NCI-H510A treated with DMSO at 0.1 percent for 48 hours (cell line): ENCODE measurements at places on chromosomes 12 and 14.

- no peak for DNase-seq
These were observed 25.4 kb upstream of the FUT8 start for GRCh38 chr14:65387171-65387570.

GRCh38 chr12:13602172-13602571 is 379.2 kb downstream of the GRIN2B start:
- DNase-seq = no peak

DNA sequence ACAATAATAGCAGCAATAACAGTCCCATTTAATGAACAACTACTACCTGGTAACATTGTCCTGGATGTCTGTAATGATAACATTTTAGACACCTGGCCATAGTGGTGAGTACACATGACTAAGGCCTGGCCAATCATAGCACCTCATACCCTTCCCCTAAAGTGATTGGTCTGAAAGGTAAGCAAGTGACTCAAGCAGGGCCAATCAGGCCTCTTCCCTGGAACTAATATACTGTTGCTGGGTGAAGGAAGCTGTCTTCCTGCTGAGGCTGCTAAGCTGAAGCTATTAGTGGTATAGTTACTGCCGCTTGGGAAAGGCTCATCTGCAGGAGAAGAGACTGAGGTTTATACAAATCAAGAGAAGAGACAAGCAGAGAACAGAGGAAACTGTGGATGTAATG is 18.7 kb upstream of the NOS1 start:
- no peak for DNase-seq

DNA sequence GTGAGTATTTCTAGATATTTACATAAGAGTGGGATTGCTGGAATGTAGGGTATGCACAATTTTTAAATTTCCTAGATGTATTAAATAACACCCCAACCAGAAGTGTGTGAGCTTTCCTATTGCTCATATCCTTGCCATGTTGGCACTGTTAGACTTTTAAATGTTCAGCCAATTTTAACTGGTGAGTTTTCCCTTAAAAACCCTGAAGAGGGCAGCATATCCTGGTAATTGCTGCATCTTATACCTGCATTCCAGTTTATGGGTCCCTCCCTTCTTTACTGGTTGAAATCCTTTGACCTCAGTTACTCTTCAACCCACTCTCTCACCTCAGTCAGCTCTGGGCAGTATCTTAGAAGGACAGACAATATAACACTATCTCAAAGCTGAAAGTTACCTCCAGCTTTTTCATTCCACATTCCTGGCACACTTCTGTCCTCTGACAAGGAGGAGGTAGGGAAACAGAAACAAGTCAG is 270.6 kb downstream of the PAWR start:
- peak; percentile 58 for DNase-seq

DNA sequence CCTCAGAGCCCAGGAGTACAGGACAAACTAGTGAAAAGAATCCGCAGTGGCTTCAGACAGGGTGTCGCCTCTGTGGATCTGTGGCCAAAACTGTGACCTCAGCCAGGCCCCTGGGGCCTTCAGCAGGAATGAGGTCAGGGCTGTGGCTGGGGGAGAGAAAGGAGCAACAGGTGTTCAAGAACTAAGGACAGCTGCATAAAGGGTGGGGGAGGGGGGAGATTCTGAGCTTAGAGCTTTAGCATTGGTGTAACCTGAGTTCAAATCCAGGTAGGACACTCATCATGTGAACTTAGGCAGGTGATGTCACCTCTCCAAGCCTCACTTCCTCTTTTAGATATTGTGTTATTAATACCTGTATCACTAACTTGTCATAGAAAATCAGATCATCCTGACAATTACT is 40.9 kb upstream of the CORO1C start:
- no peak for DNase-seq

GRCh38 chr12:110993434-110993833 is 73.1 kb upstream of the MYL2 start:
- DNase-seq = no peak

- peak; percentile 11 for DNase-seq
These were observed 72.0 kb upstream of the DBX2 start for GRCh38 chr12:45122768-45123380.

DNA sequence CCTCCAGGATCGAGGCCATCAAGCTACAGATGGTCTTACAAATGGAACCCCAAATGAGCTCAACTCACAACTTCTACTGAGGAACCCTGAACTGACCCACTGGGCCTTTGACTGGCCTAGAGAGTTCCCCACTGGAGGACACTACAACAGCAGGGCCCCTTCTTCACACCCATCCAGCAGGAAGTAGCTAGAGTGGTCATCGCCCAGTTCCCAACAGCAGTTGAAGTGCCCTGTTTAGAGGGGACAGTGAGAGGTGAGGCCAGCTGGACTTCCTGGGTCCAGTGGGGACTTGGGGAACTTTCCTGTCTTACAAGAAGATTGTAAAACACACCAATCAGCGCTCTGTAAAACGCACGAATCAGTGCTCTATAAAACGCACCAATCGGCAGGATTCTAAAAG is 247.9 kb upstream of the BTG1 start:
- no peak for DNase-seq

- DNase-seq = peak; percentile 40
These were observed 86.0 kb downstream of the SETD3 start for GRCh38 chr14:99394602-99395156.

- no peak for DNase-seq
These were observed 27.0 kb downstream of the ZCCHC8 start for GRCh38 chr12:122473543-122474323.

DNA sequence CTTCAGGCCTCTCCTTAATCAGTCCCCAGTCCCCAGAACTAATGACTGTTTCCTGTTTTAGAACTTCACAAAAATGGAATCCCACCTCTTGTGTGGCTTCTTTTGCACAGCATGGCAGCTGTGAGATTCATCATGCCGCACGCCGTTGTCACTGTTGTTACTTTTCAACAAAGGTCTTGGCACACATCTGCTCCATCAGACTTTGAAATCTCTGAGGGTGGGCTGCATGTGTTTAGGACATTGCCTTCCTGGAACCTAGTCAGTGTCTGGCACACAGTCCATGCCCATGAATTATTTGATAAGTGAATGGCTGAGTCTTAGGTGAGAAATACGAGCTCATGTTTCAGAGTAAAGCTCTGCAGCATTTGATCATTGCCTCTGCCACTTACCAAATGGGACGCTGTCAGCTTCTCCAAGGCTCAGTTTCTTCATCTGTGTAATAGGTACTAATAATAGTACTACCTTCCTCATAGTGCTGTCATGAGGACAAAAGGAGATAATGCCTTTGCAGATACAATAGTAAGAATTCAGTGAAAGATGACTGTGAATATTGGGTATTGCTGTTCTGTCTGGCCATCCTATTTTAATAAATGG is 90.4 kb downstream of the SRRM4 start:
- no peak for DNase-seq

GRCh38 chr12:13198241-13198640 is 1.7 kb downstream of the EMP1 start:
- no peak for DNase-seq

DNA sequence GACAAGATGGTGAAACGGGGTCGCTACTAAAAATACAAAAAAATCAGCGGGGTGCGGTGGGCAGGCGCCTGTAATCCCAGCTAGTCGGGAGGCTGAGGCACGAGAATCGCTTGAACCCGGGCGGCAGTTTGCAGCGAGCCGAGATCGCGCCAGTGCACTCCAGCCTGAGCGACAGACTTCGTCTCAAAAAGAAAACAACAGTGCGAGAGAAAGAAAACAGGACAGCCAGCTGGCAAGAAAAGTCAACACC is 633 bp upstream of the RNU4-2 start:
- DNase-seq = peak; percentile 64

DNA sequence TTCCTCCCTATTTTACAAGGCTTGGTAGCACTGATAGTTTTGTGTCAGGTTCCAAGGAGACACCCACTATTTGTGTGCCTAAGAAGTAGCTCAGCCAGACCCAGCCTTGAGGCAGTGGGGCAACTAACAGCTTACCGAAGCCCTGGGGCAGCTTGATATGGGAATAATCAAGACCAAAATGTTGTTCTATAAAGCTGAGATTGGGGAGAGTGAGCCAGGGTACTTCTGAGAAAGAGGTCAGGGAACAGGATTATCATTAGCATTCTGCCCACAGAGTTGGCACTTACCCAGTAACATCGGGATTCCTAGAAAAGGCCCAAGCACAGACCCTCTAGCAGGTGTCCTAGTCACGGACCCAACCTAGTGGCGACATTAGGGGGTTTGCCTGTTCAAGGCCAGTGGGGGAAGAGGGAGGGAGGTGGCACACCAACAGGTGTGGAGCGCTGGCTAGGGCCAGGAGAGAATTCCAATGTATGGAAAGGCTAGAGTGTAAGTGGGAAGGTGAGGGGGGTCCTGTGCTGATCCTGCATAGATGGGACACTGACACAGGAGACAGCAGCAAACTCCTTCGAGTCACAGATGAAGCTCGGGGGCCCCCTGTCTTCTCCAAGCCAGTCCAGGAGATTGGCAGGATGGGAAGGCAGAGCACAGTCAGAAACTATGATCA is 4.9 kb downstream of the PPP1R3E start:
- no peak for DNase-seq

DNA sequence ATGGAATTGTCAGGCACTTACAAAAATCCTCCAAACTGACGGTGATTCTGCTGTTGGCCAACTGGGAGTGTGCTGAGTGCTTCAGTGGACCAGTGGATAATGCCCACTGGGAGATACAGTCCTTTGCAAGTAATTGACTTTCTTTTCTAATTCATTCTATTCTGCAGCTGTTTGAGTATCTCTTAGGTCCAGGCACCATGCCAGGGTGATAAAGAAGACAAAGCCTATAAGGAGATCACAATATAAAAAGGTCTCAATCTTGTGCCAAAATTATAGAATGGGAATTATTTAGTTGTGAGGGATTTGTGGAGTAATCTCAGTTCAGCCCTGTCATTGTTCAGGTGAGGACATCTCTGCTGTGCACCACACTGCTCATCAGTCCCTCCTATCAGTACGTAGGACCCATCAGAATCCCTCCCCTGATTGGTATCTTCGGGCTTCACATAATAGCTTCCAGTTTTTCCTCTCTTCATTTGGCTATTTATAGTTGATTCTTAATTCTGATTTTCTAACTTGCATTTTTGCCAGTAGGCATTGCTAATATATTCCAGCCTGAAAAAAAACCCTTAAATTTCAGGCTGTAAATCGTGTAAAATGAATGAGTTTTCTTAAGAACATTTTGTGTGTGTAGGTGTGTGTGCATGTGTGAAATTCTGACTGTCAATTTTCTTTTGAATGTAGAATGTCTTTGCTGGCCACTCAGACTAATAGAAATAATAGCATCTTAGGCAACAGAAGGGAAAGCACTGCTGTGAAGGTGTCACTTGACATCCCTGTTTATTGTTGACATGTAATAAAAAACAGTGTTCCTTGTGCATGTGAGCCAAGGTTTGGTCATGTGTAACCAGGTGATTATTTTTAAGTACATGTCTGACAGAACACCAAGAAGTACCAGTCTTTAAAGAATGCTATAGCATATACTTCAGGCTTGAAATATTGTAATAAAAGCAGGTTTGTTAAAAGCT is 457.6 kb upstream of the RGS6 start:
- DNase-seq = peak; percentile 11

DNA sequence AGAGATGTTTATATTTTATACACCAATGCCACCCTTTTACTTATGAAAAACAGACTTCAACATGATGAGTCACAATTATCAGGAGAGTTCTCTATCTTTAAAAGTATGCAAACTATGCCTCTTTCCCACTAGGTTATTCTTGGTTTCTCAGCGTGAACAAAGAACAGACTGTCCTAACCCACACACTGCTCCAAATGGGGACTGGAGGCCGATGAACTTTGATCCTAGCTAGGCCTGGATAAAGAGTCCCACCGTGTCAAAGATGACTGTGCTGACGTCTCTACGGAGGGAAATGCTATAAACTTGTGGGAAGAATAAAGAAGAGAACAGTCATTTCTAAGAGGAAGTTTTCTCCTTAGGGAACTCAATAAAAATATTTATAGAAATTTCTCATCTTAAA is 160.1 kb downstream of the EPS8 start:
- no peak for DNase-seq

DNA sequence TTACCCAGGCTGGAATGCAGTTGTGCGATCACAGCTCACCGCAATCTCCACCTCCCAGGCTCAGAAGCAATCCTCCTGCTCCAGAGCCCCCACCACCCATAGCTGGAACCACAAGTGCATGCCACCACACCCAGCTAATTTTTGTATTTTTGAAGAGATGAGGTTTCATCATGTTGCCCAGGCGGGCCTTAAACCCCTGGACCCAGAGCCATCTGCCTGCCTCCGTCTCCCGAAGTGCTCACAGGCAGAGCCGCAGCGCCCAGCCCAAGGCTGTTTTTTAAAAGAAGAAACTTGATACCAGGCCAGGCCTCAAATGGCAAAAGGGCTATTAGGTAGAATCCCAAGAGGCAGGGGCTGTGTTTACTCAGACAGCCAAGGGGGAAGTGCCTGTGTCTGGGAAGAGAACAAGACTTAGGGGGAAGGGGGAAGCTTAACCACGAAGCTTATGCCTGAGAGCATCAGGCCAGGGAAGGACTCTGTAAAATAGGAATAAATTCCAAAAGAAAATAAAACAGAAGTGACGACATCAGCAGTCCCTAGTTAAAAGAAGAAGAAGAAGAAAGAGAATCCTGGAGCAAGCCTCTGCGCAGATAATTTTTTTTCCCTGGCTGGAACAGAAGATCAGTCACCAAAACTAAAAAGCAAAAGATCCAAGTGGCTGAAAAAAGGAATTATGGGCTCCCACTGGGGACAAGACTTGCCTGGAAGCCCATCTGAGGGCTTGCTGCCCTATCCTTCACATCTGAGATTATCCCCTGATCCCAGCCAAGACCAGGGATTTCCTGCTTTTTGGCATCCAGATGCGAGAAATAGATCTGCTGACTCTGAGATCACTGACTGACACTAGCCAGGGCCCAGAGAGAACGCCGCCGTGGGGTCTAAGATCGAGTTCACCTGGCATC is 170.5 kb downstream of the NDUFA12 start:
- DNase-seq = peak; percentile 60

DNA sequence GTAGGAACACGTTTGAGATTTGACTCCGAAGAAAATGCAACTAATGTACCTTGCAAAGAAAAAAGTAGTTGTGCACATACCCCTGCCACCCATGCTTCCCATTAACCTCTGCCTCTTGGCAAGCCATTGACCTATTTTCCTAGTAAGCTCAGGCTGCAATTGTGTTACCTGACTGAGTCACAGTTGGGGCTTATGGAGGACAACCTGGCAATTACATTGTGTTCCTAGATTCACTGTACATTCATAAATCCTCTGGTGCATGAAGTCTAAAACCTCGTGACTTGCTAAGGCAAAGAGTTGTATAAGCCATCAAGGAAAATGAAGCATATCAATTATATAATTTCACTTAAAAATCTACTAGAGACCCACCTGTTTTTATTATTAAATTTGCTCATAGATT is 62.0 kb upstream of the DUSP6 start:
- DNase-seq = no peak

GRCh38 chr12:52646613-52647012 is 5.4 kb downstream of the KRT2 start:
- DNase-seq = no peak

- no peak for DNase-seq
These were observed 76.9 kb upstream of the HIF1A start for GRCh38 chr14:61618448-61618847.

GRCh38 chr14:104200106-104200505 is 61.7 kb downstream of the KIF26A start:
- DNase-seq = no peak

DNA sequence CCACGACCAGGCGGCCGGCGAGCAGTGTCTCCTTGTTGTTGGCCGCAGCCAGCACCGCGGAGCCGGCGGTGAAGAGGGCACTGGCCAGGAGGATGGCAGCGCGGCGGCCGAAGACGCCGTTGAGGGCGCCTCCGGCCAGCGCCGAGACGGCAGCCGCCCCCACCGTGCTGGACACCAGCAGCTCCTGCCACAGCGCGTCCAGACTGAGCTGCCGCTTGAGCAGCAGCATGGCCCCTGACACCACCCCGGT is 691 bp downstream of the SLC2A13 start:
- DNase-seq = no peak

GRCh38 chr14:68937471-68938270 is 41.4 kb downstream of the ACTN1 start:
- DNase-seq = no peak
